Activated CD4-positive, alpha-beta T cell treated with anti-CD3 and anti-CD28 coated beads for 1 hour (primary cell): ENCODE measurements at places on chromosomes 3 and 15.

- no peak for DNase-seq
Measured at GRCh38 chr3:31573036-31573779, 40.5 kb downstream of the STT3B start.

DNA sequence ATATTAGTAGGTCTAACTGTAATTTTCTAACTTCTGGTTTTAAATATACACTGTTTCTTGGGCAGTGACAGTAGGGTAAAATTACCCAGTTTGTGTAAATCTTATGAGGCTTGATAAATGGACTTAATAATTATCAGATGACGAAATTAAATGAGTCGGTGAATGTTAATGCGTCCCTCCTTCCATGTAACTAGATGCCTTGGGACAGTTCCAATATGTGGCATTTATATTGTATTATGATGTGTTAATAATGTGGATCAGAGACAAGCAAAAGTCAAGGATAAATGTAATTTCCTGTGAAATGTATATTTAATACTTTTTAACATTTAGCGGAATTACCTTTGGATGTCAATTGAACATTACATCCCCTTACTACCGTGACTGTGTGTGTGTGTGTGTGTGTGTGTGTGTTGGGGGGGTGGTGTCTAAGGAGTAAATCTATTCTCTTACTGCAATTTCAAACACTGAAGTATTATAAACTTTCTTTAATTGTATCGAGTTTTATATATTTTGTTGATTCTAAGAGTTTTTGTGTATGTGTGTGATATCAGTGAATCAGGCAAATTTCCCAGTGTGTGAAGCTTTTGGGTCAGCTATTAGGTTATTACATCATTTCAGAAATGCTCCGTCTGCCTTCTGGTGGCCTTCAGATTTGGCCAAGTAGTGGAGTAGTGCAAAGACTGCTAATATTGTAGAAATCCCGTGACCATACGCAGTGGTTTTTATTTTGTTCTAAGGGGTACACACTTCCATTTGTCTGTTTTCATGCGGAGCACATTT lies 50.1 kb downstream of the CNTN4 start:
- no peak for DNase-seq

- DNase-seq, result no peak
Measured at GRCh38 chr15:59255680-59256336, 49.2 kb downstream of the LDHAL6B start.

- no peak for DNase-seq
Measured at GRCh38 chr15:82549199-82549665, 9.0 kb upstream of the RPS17 start.

GRCh38 chr3:193686665-193687483 lies 93.9 kb downstream of the OPA1 start:
- DNase-seq, result no peak

DNA sequence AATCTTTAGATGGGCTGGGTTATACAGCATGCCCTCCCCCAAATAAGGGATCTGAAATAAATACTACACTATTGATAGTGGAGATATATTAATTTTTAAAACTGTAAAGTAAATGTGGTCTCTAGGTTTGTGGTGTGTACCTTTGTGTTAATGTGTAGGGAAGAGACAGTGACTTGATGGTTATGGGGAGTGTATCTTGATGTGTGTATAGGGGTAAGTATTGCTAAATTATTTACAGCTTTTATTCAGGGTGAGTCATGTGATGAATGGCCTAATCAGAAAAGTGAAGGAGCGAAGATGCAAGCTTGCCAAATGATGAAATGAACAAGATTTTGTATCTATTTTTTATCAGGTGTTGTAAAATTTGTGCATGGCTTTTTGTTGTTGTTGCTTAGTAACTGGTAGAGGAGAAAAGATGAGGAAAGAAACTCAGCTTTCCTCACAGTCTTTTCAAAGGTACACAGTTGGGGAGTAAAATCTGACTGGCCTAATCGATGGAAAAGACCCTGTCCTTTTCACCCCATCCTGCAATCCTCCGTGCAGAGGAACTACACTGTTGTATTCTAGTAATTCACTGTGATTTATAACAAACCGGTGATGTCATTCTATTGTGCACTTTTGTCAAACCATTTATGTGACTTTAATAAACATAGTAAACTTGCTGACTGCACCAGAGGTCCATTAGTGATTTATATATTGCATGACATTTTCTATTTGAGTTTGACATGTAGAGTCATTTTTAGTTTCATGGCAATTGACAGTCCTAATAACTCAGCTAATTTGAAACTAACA lies 17.7 kb downstream of the FEM1B start:
- DNase-seq, result no peak

- no peak for DNase-seq
Measured at GRCh38 chr3:85005946-85006345, 47.2 kb downstream of the CADM2 start.

GRCh38 chr15:65653341-65653740 lies 31.6 kb downstream of the SLC24A1 start:
- DNase-seq, result no peak

GRCh38 chr15:39583596-39584265 lies 2.9 kb downstream of the THBS1 start:
- no peak for DNase-seq

DNA sequence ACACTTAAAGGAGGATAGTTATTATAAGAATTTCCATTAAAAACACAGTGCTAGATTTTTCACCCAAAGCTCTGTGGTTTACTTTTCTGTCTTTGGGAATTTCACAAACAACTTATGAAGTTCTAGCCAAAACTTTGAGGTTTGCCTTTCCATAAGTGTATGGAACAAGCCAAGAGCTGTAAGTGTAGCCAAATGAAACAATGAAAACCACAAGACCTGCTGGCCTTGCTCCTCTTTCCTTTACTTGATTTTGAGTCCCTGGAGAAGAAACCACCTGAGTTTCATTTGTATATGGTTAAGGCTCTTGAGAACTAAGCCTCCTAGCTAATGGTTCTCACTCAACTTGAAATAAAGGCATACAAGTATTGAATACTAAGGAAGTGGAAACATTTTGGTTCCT lies 365.3 kb upstream of the EPHA3 start:
- no peak for DNase-seq

- no peak for DNase-seq
Measured at GRCh38 chr15:36841193-36841592, 259.2 kb downstream of the MEIS2 start.

DNA sequence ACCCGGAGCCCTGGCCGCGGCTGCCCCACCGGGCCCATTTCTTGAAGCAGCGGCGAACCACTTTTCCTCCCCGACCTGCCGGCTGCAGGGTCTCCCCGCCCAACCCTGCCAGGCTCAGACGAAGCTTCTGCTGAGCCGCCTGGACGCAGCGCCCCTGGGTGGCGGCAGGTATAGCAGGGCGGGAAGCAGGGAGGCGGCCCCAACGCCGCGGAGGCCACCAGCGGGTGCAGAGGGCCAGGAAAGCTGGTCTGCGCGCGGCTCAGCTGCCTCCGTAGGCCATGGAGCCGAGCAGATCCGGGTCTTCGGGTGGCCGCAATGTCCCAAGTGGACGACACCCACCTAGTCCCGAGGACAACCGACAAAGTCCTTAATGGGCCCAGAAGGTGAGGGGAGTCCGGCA lies 21.9 kb upstream of the SRPRB start:
- no peak for DNase-seq

GRCh38 chr3:120492103-120492502 lies 41.3 kb upstream of the FSTL1 start:
- no peak for DNase-seq

DNA sequence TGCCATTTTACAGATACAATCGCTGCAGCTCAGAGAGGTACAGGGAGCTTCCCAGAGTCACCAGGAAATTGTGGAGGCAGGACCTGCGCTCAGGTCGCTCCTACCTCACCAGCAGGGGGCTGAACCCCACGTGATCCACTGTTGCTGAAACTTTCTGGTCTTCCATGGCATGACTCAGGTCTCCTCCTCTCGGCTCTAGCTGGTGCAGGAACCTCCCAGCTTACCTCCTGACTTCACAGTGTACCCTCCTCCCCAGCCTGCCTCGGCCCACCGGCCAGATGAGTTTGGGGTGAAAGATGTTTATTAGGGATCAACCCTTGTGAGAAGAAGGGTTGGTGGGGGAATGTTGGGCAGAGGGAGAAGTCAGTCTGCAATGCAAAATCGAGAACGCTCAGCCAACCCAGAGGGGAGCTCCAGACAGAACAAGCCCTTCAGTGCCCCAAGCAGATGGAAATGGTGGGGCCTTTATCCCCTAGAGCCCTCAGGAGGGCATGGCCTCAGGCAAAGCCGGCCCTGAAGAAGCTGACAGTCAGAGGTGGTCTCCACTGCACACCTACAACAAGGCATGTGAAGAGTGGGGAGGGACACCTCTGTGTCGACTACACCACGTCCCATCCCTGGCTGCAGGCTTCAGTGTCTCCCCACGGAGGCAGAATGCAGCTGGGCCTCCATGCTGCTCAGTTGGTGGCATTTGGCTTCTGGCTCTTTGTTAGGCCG lies 118.6 kb upstream of the PRR20G start:
- DNase-seq, result no peak

- DNase-seq, result no peak
Measured at GRCh38 chr15:55372701-55373440, 35.3 kb downstream of the CCPG1 start.

DNA sequence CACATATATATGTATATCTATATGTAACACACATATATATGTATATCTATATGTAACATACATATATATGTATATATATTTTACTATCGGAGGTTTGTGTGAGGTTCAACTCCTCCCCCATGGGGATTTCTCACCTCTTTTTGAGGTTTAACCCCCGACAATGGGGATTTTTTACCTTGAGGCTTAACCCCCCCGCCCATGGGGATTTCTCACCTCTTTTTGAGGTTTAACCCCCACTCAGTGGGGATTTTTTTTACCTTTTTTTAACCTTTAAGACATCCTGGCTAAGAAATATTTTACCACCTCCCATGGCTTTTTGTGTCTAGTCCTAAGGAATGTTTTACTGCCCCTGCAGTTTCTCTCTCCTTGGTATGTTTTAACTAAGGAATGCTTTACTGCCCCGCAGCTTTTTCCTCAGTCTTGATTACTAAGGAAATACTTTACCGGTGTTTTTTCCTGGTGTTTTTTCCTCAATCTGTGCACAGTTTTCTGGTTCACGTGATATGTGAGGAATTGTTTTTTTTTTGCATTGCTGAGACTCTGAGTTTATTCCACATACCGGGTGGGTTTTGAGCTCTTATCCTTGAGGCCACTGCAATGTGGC lies 185.2 kb downstream of the KLF13 start:
- DNase-seq, result no peak

DNA sequence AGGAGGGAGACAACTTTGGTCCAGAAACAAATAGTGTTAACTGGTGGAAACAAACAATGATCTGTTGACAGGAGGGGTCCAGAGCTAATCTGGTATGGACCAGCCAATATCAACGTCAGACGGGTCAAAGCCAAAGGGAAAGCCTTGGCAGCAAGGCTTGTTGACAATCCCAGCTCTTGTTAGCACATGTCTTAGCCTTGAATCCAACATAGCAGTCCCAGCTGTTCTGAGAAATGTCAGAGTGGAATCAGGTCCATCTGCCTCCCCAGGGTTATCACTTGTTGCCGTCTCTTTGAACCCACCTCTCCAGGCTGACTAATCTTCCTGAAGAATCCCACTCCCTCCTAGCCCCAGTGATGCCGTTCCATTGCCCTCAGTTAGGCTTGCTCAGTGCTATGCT lies 404.6 kb upstream of the MCTP2 start:
- DNase-seq, result no peak

GRCh38 chr3:102165367-102165766 lies 269.4 kb upstream of the ZPLD1 start:
- DNase-seq, result no peak

DNA sequence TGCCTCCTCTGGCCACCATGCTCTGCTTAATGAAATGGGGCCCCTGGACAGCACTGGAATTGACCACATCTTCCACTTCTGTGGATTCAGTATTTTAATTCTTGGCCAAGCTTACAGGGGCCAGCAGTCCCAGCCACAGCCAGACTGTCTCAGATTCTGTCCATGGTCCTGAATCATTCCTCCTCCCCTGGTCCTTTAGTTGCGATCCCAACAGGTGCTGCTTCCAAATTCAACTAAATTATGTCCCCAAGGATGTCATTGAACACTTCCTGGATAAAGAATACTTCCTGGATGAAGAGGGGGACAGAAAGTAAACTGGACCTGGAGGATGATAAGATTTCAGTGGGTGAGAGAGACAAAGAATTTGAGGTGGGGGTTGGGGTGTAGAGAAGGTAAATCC lies 111.1 kb upstream of the FOXB1 start:
- no peak for DNase-seq

- DNase-seq, result no peak
Measured at GRCh38 chr3:126510308-126510910, 7.2 kb downstream of the UROC1 start.

- DNase-seq, result no peak
Measured at GRCh38 chr15:42315521-42315920, 42.3 kb upstream of the TMEM87A start.

GRCh38 chr15:83398626-83399025 lies 48.5 kb upstream of the SH3GL3 start:
- no peak for DNase-seq

GRCh38 chr15:69451951-69452691 lies 497 bp upstream of the RPLP1 start:
- DNase-seq, result no peak

DNA sequence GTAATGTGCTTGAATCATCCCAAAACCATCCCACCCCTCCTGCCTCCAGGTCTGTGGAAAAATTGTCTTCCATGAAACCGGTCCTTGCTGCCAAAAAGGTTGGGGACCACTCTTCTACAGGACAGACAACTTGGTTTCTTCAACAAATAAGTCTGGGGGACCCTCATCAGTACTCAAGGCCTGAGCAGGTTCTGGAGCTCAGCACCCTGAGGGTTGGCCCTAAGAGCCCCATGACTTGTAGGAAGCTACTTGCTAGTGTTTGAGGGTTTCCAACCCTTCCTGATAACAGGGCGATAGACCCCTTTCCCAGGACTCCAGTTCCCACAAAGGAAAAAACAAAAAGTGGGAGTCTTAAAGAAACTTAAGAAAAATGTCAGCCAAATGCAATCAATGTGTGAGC lies 52.9 kb upstream of the SLCO2A1 start:
- DNase-seq, result no peak

GRCh38 chr3:123168122-123168521 lies 33.6 kb upstream of the SEC22A start:
- no peak for DNase-seq

GRCh38 chr3:76436894-76437293 lies 603.0 kb upstream of the ROBO2 start:
- DNase-seq, result no peak

DNA sequence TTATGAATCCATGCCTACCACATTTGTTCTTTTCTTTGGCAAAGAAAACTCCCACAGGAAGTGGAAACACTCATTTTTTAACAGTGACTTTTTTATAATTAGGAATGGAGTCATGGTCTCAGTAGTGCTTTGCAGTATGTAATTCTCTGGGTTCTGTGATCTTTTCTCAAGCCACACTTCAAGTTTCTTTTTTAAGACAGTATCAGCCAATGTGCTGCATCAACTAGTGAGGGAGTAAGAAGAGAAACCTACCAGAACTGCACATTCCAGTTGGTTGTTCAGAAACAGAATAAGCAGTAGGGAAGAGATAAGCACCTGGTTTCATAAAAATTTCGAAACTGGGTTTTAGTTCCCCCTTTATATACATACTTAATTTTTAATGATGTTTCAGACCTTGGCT lies 126.3 kb downstream of the FOXB1 start:
- DNase-seq, result no peak
